ENCODE measurements at places on chromosomes 4 and X.

DNA sequence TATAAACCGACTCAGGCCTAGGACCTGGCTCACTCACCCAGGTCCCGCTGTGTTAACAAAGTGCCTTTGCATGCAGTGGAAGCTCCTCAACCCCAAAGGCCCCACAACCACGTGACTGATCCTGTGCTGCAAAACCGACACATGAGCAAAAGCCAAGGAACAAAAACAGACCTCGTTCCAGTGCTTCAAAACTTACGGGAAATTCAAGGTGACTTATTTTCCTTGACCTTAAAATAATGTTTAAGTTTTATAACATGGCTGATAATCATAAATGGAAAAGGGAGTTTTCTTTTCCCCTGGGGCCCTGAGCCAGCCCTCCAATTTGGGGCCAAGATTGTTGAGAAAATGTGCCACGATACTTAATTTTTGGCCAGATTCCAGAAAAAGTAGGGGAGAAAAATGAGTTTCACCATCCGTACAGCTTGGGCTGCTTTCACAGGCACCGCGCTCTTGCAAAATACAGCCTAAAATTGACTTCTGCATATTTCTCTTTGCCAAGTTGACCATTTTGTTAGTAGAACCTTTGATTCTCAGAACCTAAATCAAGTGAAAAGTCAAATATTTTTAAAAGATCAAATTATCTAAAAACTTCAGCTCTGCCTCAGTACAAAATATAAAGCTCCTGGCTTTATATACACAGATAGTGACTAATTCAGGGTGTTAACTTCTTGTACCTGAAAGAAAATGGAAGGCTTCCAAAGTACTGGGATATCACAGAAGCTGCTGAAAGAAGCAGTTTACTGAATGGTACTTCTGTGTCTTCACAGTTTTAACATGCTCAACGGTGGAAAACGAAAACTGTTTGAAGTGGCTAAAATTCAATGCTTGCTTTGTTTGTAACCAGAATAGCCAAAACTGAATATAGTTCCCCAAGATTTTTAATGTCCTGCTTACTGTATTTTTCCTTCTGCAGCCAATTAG, 93.8 kb downstream of the APBB2 start:
- DNase-seq, result no peak

GRCh38 chr4:68288393-68288740, 42.9 kb upstream of the TMPRSS11B start:
- no peak for DNase-seq

DNA sequence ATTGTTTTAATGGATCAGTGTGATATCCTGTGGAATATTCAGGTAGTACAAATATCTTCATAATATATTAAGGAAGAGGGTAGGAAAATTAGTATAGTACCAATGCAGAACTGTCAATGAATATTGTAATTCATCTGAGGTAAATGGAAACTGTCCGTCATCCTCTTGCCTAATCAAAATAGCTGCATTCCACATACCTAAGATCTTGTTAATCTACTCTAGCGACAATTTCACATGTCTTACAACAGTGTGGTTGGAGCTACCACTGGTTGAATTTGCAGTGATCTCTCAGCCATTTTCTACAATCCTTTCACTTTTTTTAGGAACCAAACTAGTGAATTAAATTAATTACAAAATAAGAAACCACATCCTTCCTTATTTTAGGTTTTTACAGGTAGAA, 117.5 kb downstream of the PCDH18 start:
- DNase-seq, result no peak

GRCh38 chr4:109410776-109411175, 22.8 kb upstream of the SEC24B start:
- DNase-seq, result no peak

DNA sequence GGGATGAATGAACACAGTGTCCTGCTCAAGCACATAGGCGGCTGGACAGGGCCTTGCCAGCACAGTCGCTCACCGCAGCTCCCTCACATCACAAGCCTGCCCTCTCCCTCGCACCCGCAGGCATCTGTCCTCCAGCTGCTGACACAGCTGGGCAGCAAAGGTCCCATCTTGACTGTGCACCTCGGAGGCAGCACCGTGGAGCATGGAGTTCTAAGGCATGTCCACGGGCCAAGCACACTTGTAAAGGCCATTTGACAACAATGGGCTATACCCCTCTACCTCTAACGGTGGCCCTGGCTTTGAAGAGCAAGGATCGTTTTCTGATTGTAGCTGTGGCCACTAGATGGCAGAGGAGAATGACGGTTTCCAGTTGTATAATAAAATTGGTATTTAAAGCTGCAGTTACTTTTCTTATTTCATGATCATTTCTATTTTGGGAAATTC, 53.8 kb downstream of the APLN start:
- DNase-seq, result no peak

DNA sequence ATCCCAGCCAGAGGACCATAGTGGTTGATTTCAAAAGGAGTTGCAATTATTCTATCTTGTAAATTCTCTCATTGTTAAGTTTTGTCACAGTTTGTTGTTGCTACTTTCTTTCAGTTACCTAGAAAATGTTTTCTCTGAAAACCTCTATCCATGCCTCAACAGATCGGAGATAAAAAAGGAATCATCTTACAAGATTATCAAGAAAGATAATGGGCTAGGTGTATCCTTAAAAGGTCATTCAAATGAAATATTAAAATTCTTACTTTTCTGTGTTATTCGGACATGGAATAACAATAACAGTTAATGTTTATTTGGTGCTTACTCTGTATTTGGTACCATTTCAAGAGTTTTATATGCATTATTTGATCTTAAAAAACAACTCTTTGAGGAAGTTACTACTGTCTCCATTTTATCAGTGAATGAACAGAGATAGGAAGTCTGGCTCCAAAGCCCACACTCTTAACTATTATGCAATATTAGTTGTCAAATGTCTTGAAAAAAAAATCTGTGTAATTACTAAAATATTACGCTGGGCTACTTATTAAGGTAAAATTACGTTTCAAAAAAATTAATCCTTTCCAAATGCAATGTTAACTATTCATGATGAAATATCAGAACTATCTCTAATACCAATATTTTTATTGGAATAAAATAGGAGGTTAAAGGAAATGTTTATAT, 97.5 kb downstream of the SNCA start:
- DNase-seq, result no peak

- no peak for DNase-seq
Observed at GRCh38 chrX:100263650-100264049, 146.4 kb downstream of the PCDH19 start.

GRCh38 chrX:13711141-13711540, 22.2 kb downstream of the RAB9A start:
- no peak for DNase-seq

DNA sequence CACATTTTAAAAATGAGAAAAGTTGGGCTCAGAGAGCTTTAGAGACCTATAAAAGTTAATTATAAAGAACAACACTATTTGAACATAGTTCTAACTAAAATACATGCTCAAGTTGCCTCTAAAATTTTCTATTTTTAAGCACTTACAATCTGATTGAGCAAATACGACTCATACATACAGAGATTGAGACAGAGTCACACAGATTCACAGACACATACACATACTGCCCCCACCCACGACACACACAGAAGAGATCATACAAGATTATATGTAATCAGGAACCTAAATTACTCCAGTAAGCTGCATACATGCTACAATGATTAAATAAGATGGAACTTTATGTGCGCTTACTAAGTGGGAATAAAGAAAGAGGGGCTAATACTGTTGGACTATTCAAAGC, 2.7 kb upstream of the ASB5 start:
- no peak for DNase-seq

DNA sequence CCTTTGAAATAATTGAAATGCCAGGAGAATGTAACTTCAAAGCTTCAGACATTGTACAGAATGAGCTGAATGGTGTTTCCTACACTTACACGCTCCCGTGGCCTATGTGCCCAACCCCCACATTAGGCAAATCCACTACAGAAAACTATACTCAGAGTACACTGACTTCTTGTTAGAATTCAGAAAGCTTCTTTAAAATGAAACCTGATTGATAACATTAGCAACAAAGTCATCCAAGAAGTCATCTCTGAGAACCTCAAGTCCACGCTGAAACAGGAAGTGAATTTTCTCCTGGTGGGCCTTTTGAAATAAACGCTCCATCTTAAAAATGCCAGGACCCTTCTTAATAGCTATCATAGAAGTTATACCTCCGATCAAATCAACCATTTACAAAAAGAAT, 136.3 kb downstream of the TSPAN5 start:
- no peak for DNase-seq

DNA sequence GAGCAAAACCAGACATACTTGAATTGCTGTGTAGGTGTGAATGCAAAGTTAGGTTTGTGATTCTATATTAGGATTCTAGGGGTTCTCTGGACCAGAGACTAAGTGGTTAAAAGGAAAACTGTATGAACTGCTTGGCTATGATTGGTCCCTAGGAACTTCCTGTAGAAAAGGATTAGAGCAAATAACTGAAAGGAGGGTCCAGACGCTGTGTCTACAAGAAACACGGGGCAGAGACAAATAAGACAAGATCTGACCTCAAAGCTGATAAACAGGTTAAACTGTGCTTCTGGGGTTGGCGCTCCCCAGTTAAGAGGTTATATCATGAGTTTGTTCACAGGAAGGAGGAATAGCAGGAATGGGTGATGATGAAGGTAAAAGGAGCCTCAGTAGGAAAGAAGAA, 183.6 kb downstream of the MGST2 start:
- DNase-seq, result no peak

- no peak for DNase-seq
Observed at GRCh38 chr4:47060561-47060960, 29.2 kb downstream of the GABRB1 start.

DNA sequence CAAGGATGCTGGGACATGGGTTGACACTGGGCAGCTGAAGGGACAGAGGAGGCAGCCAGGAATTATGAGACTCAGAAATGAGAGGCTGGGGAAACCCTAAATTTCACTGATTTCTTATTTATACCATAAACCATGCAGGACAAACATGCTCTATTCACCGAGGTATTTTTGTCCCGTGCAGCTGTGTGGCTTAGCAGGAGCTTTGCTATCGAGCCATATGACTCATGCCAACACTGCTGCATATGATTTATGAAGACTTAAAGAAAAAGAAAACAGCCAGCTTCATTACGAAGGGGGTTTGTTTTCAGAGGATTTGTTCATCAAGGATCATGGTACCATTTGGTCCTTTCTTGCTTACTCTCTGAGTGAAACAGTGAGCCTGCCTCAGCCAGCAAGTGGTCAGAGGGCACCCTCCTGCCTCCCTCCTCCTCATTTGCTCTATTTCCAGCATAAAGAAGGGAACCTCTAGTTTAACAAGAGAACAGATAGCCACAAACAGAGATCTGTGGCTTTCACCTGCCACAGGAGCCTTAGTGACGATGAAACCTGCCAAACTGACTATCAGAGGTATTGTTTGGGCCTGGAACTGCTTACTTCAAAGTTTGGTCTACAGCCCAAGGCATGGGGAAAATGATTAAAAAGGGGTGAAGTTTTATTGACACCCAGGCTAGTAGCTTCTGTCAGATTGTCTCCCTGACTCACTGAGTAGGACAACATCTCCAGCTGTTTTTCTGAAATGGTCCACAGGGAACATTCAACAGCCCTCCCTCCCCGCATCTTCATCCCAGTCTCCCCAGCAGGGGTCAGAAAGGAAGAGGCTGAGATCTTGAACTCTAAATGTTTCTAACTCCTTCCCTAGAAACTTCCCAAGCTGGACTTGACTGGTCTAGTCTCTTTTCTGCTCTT, 80.1 kb upstream of the MAML3 start:
- no peak for DNase-seq

DNA sequence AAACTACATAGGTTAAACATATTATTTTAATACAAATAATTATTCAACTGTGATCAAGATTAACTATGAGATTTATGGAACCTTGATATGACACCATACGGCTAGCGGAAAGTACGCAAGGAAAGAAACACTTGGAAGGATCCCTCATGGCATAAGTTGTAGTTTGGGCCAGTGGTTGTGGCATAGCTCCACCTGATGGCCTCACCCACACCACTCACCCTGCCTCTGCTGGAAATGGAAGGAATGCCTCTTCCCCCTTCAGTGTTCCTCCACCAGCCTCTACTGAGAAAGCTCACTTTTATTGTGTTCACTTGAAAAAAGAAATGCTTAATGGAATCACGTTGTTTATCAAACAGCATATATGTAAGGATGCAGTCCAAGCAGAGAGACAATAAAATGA, 86.4 kb downstream of the BMP15 start:
- DNase-seq, result no peak

- DNase-seq, result no peak
Observed at GRCh38 chr4:176340871-176341685, 21.3 kb downstream of the SPCS3 start.

DNA sequence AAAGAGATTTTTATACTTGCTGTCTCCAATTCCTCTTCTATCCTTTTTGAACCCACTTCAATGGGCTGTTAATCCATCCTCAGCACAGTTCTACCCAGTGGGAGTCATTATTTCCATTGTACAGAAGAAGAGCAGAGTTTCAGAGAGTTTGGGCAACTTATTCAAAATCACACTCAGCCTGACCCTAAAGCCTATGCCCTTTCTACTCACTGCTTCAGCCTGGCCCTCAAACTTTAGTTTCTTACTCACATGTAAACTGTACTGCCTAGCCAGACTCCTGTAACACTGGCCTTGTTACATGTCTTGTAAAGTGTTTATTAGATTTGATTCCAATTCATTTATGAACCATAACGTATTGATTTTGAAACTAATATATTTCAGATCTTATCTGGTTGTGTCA, 25.1 kb upstream of the USO1 start:
- no peak for DNase-seq

DNA sequence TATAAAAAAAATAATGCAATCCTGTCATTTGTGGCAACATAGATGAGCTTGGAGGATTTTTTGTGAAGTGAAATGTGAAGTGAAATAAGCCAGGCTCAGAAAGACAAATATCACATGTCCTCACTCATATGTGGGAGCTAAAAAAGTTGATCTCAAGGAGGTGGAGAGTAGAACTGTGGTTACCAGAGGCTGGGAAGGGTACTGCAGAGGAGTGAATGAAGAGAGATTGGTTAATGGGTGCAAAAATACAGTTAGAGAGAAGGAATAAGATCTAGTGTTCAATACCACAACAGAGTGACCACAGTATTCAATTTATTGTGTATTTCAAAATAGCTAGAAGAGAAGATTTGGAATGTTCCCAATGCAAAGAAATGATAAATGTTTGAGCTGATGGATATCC, 13.4 kb upstream of the ZCCHC18 start:
- DNase-seq, result no peak

GRCh38 chr4:98170035-98170434, 26.8 kb upstream of the STPG2 start:
- DNase-seq, result no peak
